ENCODE measurements at places on chromosomes 4 and X. TPM values are rescaled to one million over a fixed set of nuclear protein-coding genes. Genes with fewer than 3 reads are reported as not detected.

PRPS2 gene
- 115 TPM for polyA plus RNA-seq

BBS12 gene
- polyA plus RNA-seq, result 15.1 TPM

DTHD1 gene
- not detected for polyA plus RNA-seq

TEX13B gene
- polyA plus RNA-seq, result not detected

Measured in left renal cortex interstitium (tissue), 4 donors.